Aorta (tissue), 5 donors: ENCODE measurements at places on chromosomes 4 and X. TPM values are rescaled to one million over a fixed set of nuclear protein-coding genes. Genes with fewer than 3 reads are reported as not detected.

DNA sequence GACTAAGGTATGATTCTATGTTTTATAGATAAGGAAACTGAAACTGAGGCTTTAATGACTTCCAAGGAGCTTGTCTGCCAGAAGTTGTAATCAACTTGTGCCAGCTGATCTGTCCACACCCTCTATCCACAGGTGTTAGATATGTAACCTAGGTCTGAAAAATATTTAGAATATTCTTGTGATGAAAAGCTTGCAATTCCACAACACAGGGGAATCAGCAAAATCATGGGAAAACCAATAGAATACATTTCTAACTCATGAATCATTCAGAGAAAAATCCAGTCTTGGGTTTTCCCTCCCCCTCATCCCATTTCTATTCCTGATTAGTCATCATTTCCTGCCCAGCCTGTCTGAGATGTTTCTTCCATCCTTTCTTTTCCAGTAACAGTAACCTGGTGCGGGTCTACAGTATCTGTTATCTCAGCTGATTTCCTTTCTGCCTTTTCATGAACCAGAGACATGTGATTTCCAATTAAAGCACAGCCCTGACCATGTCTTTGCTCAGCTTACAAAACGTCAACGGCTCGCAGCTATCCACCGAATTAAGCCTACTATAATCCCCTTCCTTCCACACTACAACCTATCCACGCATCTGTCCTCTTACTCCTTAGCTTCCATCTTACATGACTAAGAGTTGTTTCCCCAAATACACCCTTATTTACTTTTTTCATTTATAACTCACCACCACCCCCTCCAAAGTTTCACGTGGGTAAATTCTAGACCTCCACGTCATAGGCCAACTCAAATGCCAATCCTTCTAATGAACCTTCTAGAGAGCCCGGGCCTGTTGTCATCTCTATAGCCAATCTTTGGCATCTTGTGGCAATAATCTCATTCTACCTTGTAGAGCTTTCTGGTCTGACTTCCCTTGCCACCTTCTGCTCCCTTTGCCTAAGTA lies 961 bp upstream of the NOCT start:
- H3K4me1 ChIP-seq: no peaks in the 10 kb centered on the region
- DNase-seq: no peak
- no peaks in the 10 kb centered on the region for H3K36me3 ChIP-seq
- no peak overlapping the region for H3K4me3 ChIP-seq
- no peaks in the 10 kb centered on the region for H3K27me3 ChIP-seq
- peak overlapping the region; percentile 29 for H3K27ac ChIP-seq

- H3K27ac ChIP-seq: no peak overlapping the region
- H3K36me3 ChIP-seq: no peaks in the 10 kb centered on the region
- DNase-seq: peak; percentile 16
- no peak overlapping the region for H3K4me3 ChIP-seq
- no peaks in the 10 kb centered on the region for H3K4me1 ChIP-seq
Measured at GRCh38 chrX:40244980-40245379, 147.2 kb upstream of the BCOR start.

- DNase-seq: no peak
- no peaks in the 10 kb centered on the region for H3K4me1 ChIP-seq
- H3K27ac ChIP-seq: no peak overlapping the region
- no peaks in the 10 kb centered on the region for H3K36me3 ChIP-seq
- H3K4me3 ChIP-seq: no peak overlapping the region
Measured at GRCh38 chr4:123943976-123944375, 547.4 kb downstream of the SPRY1 start.

- H3K27me3 ChIP-seq: no peaks in the 10 kb centered on the region
- no peaks in the 10 kb centered on the region for H3K36me3 ChIP-seq
- no peak overlapping the region for H3K4me3 ChIP-seq
- H3K4me1 ChIP-seq: no peaks in the 10 kb centered on the region
Measured at GRCh38 chr4:3336382-3337356, 43.8 kb downstream of the RGS12 start.

DNA sequence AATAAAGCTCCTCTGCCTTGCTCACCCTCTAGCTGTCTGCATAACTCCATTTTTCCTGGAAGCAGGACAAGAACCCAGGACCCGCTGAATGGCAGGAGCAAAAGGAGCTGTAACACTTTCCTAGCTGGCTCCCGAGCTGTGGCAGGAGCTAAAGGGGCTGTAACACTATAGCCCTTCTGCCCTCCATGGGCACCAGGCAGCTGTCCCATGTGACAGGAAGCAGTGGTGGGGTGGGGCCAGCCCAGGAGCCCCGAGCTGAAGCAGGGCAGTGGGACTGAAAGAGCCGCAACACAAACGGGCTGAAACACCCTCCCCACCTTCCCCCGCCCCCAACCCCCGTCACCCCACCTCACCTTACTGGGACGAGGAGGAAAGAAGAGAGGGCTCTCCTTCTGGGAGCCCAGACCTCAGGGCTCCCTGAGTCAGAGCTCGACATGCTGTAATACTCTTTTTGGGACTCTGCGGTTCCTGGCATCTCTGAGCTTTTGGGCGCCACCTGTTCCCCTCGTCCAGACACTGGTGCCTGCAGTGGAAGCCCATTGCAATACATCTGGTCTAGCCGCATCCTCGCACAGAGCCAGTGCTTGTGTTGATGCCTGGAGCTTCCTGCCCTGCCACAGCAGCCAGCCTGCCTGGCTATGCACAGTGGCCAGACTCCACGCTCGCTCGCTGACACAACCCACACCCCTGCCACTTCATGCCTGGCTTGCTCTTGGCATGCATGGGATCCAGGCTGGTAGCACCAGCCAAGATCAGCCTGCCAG lies 39.4 kb downstream of the PPM1K start:
- H3K27ac ChIP-seq: no peak overlapping the region
- DNase-seq: no peak
- no peaks in the 10 kb centered on the region for H3K27me3 ChIP-seq
- H3K4me1 ChIP-seq: no peaks in the 10 kb centered on the region

Gene RNF175
- total RNA-seq: not detected

- H3K36me3 ChIP-seq: no peaks in the 10 kb centered on the region
- H3K4me3 ChIP-seq: no peak overlapping the region
- no peaks in the 10 kb centered on the region for H3K27me3 ChIP-seq
- no peaks in the 10 kb centered on the region for H3K4me1 ChIP-seq
- H3K27ac ChIP-seq: no peak overlapping the region
- DNase-seq: no peak
Measured at GRCh38 chr4:181766061-181766548, 477.1 kb upstream of the TENM3 start.

DNA sequence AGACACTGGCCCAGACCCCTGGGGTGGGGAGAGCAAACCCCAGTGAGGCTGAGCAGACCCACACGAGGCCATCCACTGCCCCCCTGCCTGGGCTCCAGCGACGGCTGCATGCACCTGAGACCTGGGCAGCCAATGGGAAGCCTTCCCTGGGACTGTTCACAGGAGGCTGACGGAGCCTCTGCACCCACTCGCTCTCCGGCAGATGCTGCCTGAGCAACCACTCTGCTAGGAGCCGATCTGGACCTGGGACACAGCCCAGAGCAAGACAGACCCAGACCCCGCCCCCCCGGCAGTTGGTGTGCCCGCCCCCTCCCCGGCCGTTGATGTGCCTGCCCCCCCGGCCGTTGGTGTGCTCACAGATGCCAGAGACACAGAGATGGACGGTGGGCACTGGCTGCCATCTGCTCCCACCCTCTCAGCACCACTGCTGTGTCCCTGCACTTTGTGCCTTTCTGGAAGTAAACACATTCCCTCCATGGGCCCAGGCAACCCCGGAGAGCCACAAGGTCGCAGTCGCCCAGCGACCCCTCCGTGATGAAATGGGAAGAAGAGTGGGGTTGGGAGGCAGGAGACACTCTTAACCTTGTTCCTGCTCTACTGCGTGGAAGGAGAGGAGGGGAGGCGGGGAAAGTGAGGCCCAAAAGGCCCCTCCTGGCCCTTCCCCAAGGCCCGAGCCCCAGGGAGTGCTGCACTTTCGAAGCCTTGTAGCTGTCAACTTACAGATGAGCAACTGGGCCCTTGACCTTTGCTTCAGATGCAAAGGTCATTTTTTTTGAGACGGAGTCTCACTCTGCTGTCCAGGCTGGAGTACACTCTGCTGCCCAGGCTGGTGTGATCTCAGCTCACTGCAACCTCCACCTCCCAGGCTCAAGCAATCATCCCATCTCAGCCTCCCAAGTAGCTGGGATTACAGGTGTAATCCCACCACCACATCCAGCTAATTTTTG lies 62.0 kb downstream of the ZFYVE28 start:
- H3K4me1 ChIP-seq: no peaks in the 10 kb centered on the region
- H3K36me3 ChIP-seq: no peaks in the 10 kb centered on the region
- H3K27ac ChIP-seq: no peak overlapping the region
- no peaks in the 10 kb centered on the region for H3K27me3 ChIP-seq

DNA sequence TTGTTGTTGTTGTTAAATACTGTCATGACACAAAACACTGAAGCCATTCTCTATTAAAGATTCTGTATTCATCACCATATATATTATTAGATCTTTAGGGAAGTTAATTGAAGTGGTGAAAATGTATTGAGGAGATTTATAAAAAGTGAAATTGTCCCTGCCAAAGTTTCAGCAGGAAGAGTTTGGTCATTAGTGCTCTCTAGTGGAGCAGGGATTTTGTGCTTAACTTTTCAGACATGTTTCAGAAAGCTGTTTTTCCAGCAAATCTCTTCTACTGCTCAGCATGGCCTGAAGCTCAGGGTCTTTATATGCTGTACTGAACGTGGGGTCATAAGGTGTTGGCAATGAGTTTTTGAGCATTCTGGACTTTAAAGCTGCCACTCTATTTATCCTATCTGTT lies 36.7 kb upstream of the CXXC4 start:
- DNase-seq: no peak
- no peak overlapping the region for H3K4me3 ChIP-seq

- DNase-seq: no peak
- no peak overlapping the region for H3K4me3 ChIP-seq
- H3K36me3 ChIP-seq: no peaks in the 10 kb centered on the region
- no peaks in the 10 kb centered on the region for H3K27me3 ChIP-seq
- H3K4me1 ChIP-seq: no peaks in the 10 kb centered on the region
Measured at GRCh38 chr4:189304809-189305208, 635.9 kb upstream of the FRG1 start.

DNA sequence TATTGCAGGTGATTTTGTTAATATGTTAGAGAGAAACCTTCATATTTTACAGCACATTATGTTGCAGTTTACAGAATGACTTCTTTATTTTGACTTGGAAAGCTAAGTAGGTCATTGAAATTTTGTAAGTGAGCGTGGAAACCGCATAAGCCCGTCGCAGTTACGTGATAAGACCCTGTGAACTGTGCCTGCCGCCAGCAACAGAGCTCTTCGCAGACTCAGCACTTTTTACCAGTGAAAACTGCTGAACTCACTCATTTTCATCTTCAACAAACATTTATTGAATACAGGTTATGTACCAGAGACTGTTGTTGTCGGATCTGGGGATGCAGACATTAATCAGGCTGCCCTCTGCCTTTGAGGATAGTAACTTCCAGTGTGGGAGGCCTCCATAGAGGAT lies 355.7 kb downstream of the HS3ST1 start:
- no peak overlapping the region for H3K27ac ChIP-seq
- H3K36me3 ChIP-seq: no peaks in the 10 kb centered on the region
- DNase-seq: no peak
- H3K27me3 ChIP-seq: no peaks in the 10 kb centered on the region
- H3K4me3 ChIP-seq: no peak overlapping the region

DNA sequence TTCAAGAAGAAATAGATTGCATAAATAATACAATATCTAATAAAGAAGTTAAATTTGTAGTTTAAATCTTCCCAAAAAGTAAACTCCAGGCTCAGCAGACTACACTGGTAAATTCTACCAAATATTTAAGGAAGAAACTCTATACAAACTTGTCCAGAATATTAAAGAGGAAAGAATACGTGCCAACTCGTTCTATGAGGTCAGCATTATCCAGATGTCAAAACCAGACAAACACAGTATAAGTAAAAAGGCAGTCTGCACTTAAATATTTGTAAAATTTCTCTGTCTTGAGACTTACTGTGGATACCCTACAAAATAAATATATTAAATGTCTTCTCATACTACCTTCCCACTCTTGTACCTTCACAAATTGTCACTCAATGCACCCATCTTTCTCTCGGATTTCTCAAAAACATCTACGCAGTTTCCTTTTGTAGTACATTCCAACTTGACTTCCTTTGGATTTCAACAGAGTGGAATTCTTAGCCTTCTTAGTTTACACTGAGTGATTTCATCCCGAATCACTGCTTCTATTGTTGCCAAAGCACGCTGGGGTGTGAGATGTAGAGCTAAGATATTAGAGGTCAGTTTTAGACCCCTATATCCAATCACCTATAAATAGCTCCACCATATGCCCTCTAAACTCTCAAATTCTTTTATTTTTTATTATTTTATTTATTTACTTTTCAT lies 71.6 kb upstream of the MAB21L2 start:
- DNase-seq: no peak
- no peaks in the 10 kb centered on the region for H3K36me3 ChIP-seq
- peak overlapping the region; percentile 14 for H3K27ac ChIP-seq
- no peaks in the 10 kb centered on the region for H3K27me3 ChIP-seq
- no peaks in the 10 kb centered on the region for H3K4me1 ChIP-seq
- H3K4me3 ChIP-seq: peak overlapping the region; percentile 14

Gene NCAPG
- total RNA-seq: 1.8 TPM

DNA sequence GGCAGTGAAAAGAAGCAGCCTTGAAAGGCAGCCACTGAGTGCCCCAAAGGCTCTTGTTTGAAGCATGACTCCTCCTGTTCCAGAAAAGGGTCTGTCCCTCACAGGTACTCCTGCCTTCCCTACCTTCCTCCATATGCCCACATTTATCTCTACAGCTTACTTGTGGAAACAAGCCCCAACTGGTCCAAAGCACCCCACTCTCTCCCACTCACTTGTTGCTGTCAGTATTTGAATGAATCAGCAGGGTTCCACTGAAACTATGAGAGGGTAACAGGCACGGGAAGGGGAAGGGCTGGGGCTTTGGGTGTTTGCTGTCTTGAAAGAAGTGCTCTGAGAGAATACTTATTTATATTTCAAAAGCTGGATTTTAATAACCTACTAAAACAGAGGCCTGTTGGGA lies 34.9 kb downstream of the GPR143 start:
- H3K4me1 ChIP-seq: no peaks in the 10 kb centered on the region
- no peaks in the 10 kb centered on the region for H3K36me3 ChIP-seq
- H3K27me3 ChIP-seq: no peaks in the 10 kb centered on the region
- no peak overlapping the region for H3K4me3 ChIP-seq
